ENCODE measurements at places on chromosomes 13 and 19.

GRCh38 chr19:1843646-1844394, 4.5 kb downstream of the REXO1 start:
- no peak for DNase-seq

- DNase-seq = no peak
Measured at GRCh38 chr13:99977912-99978798, 3.4 kb upstream of the ZIC2 start.

DNA sequence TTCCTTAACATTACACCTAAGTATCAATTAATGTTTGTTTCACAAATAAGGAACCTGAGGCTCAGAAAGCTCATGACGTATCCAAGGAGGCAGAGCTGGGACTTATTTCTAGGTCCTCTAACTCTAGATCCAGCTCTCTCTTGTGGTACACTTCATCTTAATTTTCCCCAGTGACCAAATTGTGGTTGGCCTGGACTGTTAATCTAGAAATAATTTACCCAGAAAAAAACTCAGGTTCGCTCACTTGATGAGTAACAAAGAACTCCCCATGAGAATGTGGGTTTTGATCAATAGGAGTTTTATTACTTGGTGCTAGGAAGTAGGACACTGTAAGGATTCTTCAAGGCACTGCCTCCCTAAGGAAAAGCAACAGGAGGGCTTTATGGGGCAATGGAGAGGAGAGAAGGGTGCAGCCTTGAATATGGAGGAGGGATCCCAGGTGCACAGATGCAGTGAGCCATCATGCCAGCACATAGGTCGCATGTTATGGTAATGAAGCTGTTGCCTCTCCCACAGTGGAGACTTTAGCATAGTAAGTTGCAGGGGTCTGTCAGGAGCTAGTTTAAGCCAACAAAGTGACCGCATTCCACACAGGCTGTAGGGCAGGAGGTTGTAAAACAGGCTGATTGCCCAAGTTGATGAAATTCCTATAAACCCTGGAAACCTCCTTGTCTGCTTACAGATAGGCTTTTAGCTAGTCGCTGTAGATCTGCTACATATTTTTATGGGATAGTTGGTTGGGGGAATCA, 14.7 kb downstream of the RAP2A start:
- no peak for DNase-seq

- DNase-seq = no peak
Measured at GRCh38 chr13:37546087-37546486, 52.5 kb downstream of the POSTN start.

GRCh38 chr13:41049480-41050440, 11.5 kb upstream of the WBP4 start:
- no peak for DNase-seq

GRCh38 chr13:114062754-114063153, 69.7 kb downstream of the RASA3 start:
- DNase-seq = no peak

Data from stimulated activated CD8-positive, alpha-beta memory T cell treated with anti-CD3 and anti-CD28 coated beads, Interleukin-7, amount 100 ng/mL, for 24 hours (primary cell).